ENCODE measurements at places on chromosomes 3 and 15.

GRCh38 chr3:148723631-148724030 lies 25.9 kb downstream of the AGTR1 start:
- no peak for DNase-seq

- no peak for DNase-seq
Observed at GRCh38 chr3:196700801-196701200, 11.2 kb downstream of the CEP19 start.

DNA sequence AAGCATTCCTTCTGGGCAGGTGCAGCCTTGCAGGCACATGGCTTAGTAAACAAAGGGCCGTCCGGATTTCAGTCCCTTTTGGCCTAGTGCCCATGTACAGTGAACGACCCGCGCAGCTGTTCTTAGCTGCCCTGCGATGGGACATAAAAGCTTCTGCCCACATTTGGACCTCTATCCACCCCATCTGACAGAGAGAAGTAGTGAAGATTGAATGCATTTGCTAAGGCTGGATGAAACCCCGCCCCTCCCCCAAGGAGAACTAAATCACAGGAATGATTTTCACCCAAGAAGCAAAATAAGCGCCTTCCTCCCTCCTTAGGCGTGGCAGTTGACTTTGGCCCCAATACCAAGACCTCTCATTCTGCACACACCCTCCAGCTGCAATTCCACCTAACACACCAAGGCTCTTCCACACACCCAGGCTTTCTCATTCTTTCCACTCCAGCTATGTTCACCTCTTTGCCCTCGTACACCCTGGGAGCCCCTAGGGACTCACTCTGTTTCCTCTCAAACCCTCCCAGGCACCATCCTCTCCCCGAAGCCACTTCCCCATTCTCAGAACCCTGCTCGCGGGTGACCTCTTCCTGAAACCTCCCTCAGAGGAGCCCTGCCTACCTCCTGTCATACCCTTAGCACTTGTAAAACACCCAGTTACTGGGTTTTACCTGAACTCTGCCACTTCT lies 14.1 kb upstream of the HRH1 start:
- no peak for DNase-seq

- no peak for DNase-seq
Observed at GRCh38 chr15:88204584-88204983, 52.0 kb downstream of the NTRK3 start.

DNA sequence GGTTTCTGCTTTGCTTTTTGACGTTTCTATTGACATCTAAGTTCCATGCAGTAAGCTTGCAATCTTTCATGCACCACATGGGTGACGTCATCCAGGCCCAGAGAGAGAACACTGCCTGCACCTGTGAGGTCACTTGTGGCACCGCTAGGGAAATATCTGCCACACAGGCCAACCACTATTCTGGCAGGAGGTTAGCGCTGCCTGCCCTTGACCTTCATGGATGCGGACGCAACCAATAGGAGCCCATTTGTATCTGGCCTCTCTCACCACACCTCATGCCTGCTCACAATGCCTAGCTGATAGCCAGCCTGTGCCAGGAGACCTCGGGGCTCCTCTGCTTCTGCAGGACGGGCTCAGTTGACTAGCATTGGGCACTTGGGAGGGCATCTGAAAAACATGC lies 55.8 kb upstream of the PRR23E start:
- no peak for DNase-seq

DNA sequence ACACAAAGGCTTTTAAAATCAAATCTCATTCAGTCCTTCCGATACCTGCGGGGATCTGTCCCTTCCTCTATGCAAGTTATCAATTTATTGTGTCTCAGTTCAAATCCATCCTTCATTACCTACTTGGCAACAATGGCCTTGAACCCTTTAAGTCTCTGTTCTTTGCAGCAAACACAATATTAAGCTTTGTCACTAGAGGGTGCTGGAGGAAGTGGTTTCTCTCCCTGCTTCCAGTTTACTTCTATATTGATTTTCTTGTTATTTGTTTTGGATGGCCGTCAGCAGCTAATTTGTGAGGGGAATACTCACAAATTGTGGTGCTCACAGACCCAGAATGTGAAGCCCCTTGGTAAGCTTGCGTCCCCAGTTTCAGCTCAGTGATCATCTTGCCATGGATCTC lies 278.3 kb downstream of the FGF12 start:
- DNase-seq: no peak

GRCh38 chr3:187909866-187910265 lies 164.6 kb upstream of the BCL6 start:
- no peak for DNase-seq

DNA sequence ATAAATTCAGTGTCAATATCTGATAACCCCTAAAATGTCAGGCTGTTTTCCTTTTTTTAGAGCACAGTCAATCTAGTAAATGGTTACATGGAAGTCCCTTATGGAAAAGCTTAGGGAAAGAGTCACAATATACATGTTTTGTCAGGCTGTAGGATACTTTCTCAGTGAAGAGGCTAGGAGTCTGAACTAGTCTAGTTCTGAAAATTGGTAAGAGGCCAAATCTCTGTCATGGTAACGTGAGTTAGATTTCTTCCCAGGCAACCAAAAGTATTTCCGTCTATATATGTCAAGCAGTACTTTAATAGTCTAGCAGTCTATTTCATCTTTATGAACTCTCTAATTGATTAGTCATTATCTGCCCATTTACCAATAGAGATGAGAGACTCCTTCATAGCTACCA lies 215.9 kb upstream of the LRRC3B start:
- no peak for DNase-seq

GRCh38 chr3:123053107-123053506 lies 13.7 kb upstream of the PDIA5 start:
- no peak for DNase-seq

GRCh38 chr15:64355348-64355943 lies 527 bp downstream of the CSNK1G1 start:
- DNase-seq: peak; percentile 11

- DNase-seq: no peak
Observed at GRCh38 chr15:77180757-77181156, 109.8 kb upstream of the TSPAN3 start.

DNA sequence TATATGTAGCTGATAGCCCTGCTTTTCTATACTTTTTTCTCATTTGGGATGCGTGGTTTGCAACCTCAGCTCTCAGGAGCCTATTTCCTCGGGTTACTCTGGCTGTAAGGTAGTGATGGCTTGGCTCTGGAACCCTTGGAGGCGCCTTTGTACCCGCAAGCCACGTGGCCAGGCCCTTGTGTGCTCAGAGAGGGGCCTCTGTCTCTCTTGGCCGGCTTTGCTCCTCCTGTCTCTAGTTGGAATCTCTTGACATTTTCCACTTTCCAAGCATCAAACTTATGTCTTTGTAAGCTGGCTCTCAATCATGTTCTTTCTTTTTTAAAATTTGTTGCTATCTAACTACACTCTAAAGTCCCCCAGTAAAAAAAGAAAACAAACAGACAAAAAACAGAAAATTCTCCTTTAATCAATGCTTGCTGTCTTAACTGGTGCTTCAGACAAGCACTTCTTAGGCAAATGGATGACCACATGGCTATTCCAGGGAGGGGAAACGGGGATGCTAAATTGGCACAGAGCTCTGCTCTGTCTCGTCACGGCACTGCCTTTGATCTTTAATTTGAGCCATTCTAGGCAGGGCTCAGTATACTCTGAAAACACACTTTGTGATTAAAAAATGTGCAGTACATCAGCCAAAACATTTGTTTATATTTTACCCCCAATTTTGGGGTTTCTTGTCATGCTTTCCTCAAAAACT lies 180.4 kb upstream of the NR2E3 start:
- no peak for DNase-seq

DNA sequence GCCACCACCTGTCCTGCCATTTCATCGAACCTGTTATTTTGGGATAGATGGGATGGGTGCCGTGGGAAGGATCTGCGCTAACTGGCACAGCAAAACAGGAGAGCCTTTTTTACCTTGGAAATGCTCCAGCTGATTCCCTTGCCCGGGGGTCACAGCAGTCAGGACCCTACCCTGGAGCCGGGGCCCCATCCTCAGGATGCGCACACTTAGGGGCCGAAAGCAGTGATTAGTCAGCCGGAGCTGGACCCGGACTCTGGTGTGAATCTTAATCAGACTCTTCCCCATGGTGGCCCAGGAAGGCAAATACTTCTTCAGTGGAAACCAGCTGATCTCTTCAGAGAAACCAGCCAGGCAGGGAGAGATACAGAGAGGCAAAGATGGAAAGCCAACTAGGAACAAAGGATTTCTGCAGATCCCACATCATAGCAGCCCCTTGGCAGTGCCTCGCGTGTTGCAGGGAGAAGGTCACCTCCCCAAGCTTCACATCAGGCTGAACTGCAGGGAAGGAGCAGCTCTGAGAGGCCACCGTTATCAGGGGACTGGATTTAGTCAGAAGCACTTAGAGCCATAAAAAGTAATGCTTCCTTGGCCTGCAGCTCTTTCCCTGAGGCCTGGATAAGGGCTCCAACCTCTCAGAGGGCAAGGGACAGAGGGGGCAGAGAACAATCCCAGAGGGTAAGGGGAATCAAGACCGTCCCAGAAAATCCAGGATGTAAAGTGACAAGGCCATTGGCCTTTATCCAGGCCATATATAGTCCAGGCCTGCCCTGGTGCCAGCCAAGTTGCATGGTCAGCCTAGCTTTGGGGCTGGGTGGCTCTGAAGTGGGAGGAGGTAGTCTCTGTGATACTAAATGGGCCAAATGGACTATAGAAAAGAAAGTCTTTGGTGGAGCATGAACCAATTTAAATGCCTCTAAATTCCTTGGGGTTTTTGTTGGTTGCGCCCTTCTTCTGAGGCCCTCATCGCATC lies 52.9 kb downstream of the WDR76 start:
- no peak for DNase-seq

GRCh38 chr3:42036483-42036823 lies 54.7 kb upstream of the TRAK1 start:
- no peak for DNase-seq

DNA sequence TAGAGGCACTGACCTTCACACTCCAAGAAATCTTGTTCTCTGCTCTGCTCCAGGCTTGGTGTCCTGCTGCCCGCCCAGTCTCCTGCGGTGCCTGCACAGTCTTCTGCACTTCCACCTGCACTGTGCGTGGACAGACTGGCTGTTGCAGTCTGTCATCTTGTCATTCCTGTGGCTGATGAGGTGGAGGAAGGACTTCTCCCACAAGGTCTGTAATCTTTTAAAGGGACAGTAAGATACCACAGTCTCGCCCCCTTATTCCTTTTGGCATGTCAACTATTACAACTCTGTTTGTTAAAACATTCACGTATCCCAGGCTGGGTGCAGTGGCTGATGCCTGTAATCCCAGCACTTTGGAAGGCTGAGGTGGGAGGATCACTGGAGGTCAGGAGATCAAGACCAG lies 54.1 kb upstream of the IGF2BP2 start:
- DNase-seq: no peak

DNA sequence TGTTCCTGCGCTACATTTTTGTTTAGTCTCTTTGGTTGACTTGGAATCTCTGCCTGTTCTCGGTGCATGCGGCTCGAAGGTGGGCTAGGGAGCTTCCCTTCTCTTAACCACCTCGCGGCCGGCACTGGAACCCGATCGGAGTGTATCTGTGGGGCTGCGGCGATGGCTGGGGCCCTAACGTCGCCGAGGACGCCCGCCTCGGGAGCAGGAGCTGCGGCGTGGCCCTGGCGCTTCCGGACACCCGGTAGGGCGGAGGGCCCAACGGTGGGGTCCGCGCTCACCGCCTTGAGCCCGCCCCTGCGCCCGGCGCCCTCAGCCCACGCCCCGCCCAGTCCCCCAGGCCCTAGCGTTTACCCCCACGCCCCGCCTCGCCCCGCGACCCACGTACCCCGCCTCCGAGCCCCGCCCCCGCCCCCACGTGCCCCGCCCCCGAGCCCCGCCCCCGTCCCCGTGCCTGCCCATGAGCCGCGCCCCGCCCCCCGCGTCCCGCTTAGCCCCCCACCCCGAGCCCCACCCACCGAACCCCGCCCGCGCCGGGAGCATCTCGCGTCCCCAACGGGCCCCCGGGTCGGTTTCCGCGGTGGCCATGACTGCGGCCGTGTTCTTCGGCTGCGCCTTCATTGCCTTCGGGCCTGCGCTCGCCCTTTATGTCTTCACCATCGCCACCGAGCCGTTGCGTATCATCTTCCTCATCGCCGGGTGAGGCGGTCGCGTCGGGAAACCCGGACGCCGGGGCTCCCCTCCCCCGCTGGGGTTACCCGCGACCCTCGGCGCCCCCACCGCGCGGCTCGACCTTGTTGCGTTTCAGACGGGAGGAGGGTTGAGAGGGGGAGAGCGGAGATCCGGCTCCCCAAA lies at the start of gene APH1B:
APH1B (plus strand) TSS at position 568 of the 855 bp plus-strand sequence; CDS start at position 587, 19 bp downstream.
- DNase-seq: peak; percentile 65

DNA sequence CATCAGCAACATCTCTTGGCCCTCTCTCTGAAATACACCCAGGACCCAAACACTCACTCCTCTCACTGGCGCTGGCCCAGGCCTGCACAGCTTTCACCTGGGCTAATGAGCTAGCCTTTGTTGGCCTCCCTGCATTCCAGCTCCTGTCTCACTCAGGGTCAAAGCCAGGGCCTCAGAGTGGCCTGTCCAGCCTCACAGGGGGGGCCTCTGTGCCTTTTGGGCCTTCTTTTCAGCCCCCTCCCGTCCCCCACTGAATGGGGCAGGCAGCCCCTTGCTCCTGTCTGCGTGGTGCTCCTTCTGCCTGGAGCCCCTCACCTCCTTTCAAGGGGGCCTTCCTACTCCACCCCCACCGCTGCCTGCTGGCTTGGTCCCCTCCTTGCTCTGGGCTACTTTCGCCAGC lies 59.0 kb upstream of the PRR23E start:
- DNase-seq: no peak

DNA sequence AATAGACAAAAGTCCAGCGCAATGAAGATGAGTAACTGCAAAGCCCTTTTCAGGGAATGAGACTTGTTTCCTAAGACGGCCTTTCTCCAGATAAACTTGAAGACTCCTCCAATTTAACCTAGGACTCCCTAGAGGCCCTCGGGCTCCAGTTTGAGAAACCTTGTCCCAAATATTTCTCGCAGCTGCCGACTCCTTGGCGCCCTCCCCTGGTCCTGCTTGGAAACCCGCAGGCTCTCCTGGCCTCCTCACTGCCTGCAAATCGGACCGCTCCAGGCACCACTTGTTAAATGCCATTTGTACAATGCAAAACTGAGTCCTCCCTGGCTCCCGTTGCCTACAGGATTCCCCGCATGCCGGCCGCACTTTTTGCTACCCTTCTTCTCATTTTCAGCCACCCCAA lies 36.8 kb downstream of the MUC4 start:
- DNase-seq: no peak

GRCh38 chr3:101814835-101815234 lies 34.5 kb upstream of the NFKBIZ start:
- no peak for DNase-seq

DNA sequence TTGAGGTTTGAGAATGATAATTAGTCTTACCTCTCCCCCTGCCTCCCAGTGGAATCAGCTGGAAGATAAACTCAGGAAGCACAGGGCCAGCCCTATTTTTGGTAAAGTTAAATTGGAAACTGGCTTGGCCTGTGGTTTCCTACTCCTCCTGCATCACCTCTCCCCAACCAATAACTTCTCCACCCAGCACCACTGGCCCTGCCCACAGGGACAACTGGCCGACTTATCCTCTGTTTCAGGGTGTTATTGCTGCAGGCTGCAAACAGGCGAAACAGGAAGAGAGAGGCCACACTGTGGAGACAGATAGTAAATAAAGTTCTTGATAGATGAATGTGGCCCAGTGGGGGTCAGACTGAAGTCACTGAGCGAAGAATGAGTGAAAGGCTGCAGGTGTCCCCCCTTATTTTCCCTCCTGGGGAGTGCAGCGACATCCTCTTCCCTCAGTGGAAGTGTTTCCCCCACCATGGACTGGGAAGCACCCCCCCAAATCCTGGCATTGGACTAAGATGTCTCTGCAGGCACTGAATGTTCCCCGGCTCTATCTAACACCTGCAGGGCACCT lies 47.1 kb downstream of the PDIA5 start:
- no peak for DNase-seq

- no peak for DNase-seq
Observed at GRCh38 chr3:12727481-12727880, 31.6 kb downstream of the TMEM40 start.

- DNase-seq: no peak
Observed at GRCh38 chr3:172853921-172854666, 103.6 kb downstream of the ECT2 start.

Measured in activated CD4-positive, alpha-beta T cell treated with anti-CD3 and anti-CD28 coated beads for 24 hours (primary cell).